Immature natural killer cell (primary cell): ENCODE measurements at places on chromosomes 5 and 9.

DNA sequence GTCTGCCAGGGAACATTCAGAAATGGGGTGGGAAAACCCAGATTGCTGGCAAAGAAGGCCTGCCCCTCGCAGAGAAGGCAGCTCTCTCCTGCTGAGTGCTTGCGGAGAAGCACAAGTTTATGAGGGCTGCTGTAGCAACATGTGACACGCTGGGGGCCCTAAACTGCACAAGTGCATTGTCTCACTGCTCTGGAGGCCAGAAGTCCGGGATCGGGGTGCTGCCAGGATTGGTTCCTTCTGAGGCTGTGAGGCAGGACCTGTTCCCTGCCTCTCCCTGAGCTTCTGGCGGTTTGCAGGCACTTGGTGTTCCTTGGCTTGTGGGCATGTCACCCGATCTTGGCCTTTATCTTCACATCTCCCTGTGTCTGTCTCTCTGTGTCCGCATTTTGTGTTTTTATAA, 75.6 kb upstream of the NEURL1B start:
- no peak for DNase-seq

- DNase-seq, result no peak
These were observed 29.9 kb downstream of the RUSC2 start for GRCh38 chr9:35519692-35520363.

GRCh38 chr5:21711866-21712758, 1141.0 kb downstream of the CDH12 start:
- DNase-seq, result no peak

DNA sequence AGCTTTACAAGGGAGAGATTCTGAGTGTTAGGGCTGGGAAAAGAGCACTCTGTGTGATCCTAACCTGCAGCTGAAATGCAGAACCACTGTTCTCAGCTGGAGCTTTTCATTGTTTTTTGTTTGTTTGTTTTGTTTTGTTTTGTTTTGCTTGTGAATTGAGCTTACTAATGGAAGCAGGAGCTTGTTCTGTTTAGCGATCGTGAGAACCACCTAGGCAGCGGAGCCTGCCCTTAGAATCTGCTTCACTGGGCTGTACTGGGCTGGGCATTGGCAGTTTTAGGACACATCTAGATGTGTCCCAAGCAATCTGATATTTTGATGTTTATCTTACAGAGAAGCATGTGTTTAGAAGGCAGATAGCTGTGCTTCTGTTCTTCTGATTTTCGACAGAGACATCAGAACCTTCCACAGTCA, 14.3 kb downstream of the SYK start:
- DNase-seq, result no peak
